CD8-positive, alpha-beta memory T cell (primary cell): ENCODE measurements at places on chromosomes 1 and 21.

DNA sequence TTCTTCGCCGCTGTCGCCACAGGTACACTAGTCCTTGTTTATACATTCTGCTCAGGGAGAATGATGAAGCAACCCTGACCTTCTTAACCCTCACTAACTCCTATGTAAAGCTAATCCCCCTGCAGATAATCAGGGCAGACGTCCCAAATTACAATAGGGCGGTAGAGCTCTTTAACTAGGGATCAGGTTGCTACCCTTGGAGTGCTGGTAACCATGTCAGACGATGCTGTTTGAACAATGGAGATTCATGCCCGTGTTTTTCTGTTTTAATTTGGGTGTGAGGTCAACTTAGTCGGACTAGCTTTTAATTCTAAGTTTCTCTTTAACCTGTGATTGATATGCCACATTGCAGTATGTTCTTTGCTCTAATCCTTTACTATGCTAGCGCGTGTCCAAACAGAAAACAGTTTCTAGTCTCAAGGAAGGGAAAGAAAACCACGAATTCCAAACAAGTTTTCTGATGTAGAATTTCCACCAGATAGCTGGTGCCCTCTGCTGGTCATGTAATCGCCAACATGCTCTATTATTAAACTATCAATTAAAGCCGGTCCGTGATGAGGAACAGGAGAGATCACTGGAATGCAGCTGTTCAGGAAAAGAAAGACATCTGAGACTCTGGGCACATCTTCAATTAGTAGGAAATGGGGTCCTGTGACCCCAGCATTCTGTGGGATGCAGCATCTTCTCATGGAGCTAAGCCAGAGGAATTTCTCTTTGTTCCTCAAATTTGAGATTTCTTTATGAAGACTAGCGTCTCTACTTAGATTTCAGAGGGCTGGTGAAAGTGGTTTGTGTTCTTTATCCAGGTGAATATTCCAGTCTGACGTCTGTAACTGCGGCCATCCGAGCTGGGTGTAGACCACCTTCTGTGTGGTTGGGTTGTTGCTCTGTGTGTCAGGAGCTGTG, 18.3 kb upstream of the VAMP3 start:
- peak; percentile 39 for DNase-seq

DNA sequence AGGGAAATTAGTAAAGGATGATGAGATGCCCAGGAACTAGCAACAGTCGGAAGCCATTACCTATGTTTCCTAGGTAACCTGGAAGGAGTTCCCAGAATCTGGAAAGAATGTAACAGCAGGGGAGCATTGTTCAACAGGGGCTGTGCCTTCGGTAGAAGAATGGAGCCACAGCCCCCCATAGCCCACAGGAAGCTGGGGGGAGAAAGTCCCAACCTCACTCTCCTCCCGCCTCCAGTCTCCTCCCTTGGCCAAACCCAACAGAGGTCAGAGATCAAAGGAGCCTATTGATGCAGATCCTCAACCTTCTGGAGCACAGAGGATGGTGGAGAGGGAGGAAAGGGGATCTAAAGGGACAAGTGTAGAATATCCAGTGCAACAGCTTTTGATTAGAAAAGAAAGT, 131.5 kb upstream of the SLC44A3 start:
- DNase-seq = no peak

DNA sequence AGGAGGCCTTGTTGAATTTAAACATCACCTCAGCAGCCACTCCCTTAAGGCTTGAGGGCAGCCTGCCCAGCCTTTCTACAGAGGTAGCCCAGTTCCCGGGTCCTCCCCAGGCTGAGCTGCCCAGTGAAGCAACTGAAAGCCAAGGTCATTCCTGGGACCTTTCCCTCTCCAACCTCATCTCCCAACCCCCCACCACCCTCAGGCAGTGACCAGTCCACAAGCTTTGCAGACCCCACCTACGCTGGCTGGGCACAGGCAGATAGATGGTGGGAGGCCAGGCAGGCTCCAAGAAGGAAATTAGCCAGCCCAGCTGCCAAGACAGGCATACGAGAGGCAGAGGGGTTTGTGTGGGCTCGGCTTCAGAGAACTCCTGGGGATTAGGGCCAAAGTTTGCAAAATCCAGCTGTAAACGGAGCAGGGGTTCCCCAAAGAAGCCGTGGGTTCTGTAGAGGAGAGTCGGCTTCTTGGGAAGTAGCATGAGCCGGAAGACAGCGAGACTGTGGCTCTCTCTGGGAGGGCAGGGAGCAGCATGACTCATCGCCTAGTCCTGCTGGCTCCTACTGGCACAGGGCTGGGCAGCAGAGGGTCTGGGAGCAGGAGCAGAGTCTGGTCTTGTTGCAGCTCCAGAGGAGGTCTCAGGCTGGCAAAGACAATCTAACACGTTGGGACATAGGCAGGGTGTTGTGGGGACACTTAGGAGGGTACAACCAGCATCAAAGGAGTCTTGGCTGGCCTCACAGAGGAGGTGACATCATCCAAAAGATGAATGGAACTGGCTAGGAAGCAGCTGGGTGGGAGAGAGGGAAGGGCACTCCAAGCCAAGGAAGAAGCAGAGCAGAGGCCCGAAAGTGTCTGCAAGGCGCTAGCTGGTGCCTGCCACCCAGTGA, 2.8 kb upstream of the ZC3H12A start:
- no peak for DNase-seq

- no peak for DNase-seq
Observed at GRCh38 chr1:62228136-62228882, 33.7 kb downstream of the L1TD1 start.

DNA sequence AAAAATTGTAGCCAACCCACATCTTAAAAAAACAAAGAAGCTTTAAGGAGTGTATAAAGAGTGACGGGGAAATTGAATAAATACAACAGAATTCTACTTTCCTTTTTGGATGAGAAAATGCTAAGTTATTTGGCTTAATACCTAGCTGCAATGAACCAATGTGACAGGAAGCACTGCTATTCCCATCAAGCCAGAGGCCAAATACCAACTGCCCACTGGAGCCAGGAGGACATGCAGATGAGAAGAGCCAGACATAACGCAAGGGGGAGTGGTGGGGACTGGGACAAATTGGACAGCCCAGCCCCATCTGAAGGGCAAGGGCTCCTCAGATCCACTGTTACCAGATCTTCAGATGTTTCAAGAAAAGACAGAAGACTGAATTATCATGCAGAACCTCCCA, 25.7 kb downstream of the DNAJC11 start:
- no peak for DNase-seq

GRCh38 chr21:44612029-44612486, at the start of gene KRTAP10-8:
Gene KRTAP10-8 (plus strand): TSS chr21:44612079. CDS start chr21:44612101, 22 bp downstream.
- no peak for DNase-seq

DNA sequence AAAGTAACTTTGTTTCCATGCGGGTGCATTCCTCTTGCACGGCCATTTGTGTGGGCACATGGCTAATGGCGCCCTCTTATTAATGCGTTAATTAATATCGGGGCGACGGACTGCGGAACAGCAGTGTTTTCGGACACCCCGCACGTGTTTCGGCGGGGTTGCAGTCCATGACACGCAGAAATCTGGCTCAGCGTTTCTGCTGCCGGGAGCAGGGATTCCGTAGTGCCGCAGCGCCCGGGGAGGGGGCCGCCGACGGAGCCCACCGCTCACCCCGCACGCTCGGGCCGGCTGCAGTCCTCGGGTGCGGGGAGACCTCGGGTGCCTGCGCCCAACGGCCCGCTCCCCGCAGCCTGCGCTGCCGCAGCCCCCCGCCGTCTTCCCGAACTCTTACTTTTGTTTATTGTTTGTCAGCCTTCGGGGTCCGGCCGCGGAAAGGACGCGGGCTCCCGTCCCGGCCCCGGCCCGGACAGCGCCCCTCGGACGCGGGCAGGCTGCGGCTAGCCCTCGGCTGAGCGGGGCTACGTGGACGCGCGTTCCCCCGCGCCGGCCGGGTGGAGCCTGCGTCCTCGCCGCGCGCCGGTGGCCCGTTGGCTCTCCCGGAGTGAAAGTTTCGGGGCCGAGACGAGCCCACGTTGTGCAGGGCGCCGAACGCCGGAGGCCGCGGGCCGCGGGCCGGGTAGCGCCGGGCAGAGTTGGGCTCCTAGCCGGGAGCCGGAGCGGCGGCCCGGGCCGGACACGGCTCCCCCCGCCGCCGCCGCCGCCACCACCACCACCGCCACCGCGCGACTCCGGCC, 849 bp downstream of the NFIA start:
- peak; percentile 10 for DNase-seq

GRCh38 chr1:100862591-100862990, 32.1 kb downstream of the EXTL2 start:
- DNase-seq = no peak

DNA sequence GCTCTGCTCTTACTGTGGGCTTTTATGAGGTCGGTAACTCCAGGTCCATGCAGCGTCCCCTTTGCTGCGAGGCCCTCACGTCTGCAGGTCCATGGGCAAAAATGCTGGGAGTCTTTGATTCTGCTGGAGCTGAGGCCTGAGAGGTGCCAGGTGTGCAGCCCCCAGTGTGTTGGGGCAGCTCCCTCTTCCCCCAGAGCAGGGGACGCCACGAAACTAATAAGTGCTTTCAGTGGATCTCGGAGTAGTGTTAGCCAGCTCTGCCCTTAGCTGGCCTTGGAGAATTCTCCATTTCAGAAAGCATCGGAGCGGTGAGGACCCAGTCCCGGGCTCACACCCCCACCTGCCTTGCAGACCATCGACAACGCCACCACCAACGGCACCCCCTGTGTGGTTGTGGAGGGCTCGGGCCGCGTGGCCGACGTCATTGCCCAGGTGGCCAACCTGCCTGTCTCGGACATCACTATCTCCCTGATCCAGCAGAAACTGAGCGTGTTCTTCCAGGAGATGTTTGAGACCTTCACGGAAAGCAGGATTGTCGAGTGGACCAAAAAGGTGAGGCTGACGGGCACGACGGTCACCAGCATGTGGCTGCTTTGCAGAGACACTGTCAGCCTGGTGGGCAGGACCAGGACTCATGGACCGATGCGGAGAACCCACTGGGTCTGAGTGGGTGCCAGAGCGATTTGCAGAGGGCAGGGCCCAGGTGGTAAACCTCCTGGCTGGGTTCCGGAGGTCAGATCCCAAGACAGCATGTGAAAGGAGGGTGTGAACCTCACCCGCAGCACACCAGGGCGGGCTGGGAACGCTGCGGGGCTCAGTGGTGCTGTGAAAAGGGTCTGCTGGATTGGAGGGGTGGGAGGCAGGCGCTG, 25.5 kb downstream of the TRPM2 start:
- no peak for DNase-seq

DNA sequence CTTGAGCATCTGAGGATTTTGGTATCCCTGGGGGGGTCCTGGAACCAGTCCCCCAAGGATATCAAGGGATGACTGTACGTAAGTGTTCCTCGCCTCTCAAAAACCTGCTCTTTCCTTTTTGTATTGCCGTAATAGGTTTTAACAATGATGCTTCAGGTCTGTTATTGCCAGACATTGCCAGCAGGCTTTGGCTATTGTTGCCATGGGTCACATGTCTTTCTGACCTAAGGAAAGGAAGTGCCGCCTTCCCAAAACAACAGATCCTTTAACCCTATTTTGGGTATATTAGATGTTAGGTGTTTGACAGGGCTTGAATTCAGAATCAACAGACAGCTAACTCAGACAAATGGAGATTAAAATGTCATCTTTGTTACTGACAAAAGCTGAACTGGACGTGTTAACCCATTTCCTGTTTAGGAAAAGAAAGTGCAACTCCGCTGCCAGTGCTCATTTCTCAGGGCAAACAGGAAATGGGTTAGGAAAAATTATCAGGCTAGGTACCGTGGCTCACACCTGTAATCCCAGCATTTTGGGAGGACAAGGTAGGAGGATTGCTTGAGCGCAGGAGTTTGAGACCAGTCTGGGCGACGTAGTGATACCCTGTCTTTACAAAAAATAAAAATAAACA, 12.4 kb upstream of the PRPF38B start:
- DNase-seq = no peak

- DNase-seq = no peak
Observed at GRCh38 chr1:218942431-218942830, 231.2 kb upstream of the LYPLAL1 start.

DNA sequence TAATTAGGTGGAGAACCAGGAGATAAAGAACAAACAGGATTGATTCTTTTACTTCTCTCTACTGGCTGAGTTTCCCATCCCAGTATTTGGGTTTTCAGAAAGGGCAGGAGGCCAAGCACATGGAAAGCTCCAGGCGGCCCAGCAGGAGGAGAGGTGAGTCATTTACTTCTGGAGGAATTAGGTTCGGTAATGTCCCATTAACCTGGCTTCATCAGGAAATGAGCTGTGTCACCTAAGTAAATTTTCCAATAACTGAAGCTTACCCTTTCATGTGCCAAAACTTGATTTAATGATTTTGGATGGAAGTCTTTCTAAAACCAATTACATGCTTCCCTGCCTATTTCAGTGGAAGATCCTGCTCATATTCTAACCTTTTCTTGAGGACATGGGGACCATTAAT, 257.6 kb upstream of the USP24 start:
- DNase-seq = no peak

DNA sequence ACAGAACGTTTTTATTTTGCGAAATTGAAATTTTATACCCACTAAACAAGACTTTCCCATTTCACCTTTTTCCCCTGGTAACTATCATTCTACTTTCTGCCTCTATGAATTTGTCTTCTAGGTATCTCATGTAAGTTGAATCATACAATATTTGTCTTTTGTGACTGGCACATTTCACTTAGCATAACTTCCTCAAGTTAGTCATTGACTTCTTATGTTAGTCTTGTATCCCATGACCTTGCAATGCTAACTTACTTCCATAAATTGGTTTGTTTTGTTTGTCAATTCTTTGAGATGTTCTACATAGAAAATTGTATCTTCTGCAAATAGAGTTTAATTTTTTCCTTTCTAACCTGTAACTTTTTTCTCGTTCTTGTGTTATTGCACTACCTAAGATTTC, 26.9 kb downstream of the SH3BP5L start:
- no peak for DNase-seq

DNA sequence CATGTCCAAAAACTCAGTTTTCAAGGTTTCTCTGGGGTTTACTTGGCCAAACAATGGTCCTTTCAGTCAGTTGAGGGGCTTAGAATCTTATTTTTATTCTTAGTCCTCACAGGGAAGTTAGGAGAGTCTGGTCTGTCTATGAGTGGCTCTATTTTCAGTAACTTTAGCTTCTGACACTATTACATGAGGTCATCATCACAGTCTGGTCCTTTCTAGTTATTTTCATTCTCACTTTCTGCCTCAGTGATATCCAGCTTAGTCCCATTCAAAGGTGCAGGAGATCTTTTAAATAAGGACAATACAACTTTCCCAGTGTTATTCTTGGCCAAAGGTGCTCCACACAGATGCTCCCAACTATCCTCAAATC, 30.0 kb upstream of the FGGY start:
- DNase-seq = no peak

DNA sequence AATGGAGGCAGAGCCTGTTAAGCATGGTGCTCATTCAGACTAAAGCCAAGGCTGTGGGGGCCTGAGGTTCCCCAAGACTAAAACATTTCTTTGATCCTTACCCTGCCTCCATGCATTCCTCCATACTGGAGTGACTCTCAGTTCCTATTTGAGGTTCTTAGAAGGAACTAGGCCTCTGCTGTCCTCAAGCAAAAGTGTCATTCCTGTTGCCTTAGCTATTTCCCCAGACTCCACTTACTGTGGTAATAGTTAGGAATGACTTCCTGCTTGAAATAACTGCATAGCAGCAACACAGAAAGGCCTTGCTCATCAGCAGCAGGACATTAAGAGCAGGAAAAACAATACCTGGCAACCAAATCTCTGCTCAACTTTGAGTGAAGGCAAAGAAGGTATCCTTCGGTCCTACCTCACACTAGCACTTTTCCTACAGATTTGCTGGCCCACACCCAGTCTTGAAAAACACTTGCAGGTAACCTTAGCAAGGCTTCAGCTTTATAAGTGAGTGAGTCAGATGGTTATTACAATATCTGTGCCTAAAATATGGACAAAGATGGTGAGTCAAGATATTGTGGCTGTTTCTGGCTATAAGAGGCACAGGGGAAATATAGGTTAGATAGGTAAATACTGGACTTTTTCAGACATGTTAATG, 14.8 kb downstream of the LRRC41 start:
- no peak for DNase-seq
